ENCODE measurements at places on chromosomes 12 and 14. TPM values are rescaled to one million over a fixed set of nuclear protein-coding genes. Genes with fewer than 3 reads are reported as not detected.

NR1H4 gene
- total RNA-seq: not detected

INHBE gene
- total RNA-seq: 18.0 TPM

PNMA1 gene
- 145 TPM for total RNA-seq

RNF212B gene
- total RNA-seq: not detected

RERG gene
- total RNA-seq: not detected

GPR84 gene
- not detected for total RNA-seq

SSPN gene
- 0.91 TPM for total RNA-seq

CARMIL3 gene
- total RNA-seq: 108 TPM

- peaks cover 2% of the 10 kb centered on the region for H3K4me1 ChIP-seq
- peaks cover 4% of the 10 kb centered on the region for H3K27me3 ChIP-seq
- H3K27ac ChIP-seq: no peak overlapping the region
Observed at GRCh38 chr12:55663391-55663790, 26.7 kb downstream of the OR10P1 start.

DNA sequence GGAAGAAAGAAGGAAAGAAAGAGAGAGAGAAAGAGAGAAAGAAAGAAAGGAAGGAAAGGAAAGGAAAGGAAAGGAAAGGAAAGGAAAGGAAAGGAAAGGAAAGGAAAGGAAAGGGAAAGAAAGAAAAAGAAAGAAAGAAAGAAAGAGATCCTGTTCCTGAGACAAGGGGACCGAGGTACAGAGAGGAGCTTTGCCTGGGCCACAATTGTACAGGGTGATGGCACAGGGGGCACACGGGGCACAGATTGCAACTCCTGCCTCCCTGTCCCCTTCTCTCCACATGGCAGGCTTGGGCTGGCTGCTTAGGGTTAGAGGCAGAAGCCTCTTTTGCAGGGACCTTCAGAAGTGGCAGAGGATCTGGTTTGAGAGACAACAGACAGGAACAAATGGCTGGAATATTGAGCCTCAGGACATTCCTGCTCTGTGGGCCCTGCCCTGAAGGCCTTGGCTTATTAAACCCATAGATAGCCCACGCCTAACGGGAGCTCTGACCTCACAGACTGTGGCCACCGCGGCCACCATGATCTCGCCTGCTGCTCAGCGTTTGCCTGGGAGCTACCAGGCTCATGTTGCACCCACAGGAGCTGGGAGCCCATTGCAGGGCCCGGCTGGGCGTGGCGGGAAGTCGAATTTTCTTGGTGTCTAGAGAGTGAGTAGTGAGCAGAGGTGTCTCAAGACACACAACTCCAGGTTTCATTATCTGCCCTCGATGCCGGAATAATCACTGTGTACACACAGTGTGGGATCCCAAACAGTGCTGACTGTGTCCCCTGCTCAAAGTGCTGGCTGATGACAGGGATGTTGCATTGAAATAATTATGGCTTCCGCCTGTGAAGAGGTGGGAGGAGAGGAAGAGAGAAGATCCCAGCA is 147.9 kb upstream of the NCOR2 start:
- H3K27ac ChIP-seq: peak overlapping the region; percentile 28
- peaks cover 36% of the 10 kb centered on the region for H3K4me1 ChIP-seq

DNA sequence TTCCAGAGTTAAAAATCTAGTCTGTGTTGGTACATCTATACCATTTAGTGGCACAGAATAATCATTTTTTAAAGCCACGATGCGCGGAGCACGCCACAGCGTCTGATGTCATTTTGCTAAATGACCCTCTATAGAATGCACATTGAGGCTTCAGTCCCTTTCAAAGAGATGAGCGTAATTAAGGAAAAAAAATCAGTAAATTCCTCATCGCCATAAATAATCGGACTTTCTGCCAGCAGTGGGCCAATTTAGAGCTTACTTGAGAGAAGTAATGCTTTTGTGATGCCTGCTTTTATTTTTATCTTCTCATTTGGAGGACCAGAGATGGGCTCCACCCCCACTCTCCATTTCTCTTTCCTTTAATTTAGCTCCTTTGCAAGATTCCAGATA is 4.0 kb downstream of the ASCL1 start:
- peaks cover 39% of the 10 kb centered on the region for H3K27me3 ChIP-seq
- H3K36me3 ChIP-seq: peaks cover 10% of the 10 kb centered on the region
- no peak for DNase-seq

DNA sequence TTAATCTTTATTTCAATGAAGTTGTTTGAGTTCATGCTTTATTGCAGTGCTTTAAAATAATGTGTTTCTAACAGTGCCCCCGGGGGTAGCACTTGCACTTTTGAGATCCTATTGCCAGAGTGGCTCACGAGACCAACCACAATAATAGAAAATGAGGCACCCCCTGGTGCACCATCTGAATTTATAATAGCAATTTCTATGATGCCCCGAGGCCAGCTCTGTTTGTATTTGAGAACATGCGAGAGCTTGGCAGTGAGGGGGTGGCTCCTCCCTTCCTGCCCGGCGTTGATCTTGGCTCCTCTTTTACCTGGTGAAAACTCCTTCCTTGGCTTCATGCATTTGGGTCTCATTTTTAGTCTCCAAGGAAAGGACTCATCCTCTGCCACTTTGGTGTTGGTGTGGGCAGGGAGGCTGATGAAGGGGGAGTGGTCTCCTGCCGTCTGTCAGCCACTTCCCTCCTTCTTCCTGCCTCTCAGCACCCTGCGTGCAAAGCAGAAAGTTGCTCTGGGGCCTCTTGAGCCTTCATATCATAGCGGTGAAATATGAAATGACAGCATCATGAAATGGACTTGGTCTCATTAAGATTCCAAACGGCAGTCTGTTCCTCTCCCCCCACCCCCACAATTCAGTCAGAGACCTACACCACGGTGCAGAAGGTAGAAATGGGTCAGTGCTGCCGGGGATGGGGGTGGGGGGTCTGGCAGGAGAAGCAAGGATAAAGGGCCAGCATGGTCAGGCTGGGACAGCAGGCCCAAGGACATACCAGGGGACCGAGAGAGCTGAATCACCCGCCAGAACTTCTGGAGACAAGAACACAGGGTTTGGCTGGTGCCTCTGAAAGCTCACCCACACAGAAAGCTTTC is 17.7 kb upstream of the NRXN3 start:
- no peak overlapping the region for H3K27ac ChIP-seq
- H3K36me3 ChIP-seq: no peaks in the 10 kb centered on the region
- H3K4me3 ChIP-seq: no peak overlapping the region
- DNase-seq: no peak
- no peaks in the 10 kb centered on the region for H3K27me3 ChIP-seq

DNA sequence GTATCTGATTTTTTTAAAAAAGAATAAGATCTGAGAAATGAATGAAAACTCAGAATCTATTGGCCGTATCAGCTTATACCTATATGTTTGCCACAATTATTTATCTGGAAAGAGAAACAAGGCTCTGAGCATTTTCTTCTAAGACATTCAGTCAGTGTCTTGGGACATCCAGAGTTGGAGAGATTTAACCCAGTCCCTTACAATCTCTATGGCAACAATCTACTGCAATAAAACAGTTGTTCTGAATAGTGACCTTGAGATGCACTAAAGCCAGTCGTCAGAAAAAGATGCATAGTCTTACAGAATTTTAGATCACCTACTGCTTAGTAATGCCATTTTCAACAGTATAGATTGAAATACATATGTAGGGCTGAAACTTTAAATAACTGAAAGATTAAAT is 52.0 kb upstream of the SOCS2 start:
- DNase-seq: no peak
- peaks cover 1% of the 10 kb centered on the region for H3K4me1 ChIP-seq
- H3K36me3 ChIP-seq: no peaks in the 10 kb centered on the region
- H3K27ac ChIP-seq: no peak overlapping the region
- H3K4me3 ChIP-seq: no peak overlapping the region

GRCh38 chr14:105694961-105695360 is 168.6 kb downstream of the TMEM121 start:
- no peak for DNase-seq
- H3K27me3 ChIP-seq: peaks cover 24% of the 10 kb centered on the region
- peak overlapping the region; percentile 21 for H3K27ac ChIP-seq
- no peak overlapping the region for H3K4me3 ChIP-seq

DNA sequence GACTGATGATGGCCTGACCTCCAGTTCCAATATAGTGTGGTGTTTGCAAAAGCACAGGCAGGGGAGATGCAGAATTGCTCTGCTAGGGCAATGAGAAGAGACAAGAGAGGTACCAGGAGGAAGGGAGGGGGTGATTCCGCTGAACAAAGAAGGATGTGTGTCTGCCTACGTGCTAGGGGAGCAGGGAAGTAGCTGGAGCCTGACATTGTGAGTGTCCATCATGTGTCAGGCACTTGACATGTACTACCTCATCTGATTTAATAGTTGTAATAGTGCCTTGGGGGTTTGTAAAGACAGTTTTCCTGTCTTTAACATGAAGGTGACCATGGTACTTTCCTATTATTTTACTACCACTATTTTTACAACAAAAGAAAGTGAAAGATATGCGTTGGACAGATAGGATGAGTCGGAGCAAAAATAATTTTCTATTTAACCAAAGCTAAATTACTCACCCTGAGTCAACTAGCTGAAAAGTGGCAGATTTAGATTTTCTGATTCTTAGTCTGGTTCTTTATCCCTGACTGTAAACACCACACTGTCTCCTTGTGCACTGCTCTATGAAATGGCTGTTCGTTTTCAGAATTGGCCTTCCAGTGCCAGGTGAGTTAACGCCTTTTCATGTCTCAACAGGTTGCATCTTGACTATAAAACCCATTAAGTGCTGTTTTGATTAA is 33.7 kb upstream of the TEAD4 start:
- H3K36me3 ChIP-seq: no peaks in the 10 kb centered on the region
- no peak overlapping the region for H3K27ac ChIP-seq
- no peak overlapping the region for H3K4me3 ChIP-seq
- peaks cover 2% of the 10 kb centered on the region for H3K27me3 ChIP-seq

GRCh38 chr14:50901361-50901760 is 29.5 kb downstream of the ABHD12B start:
- no peak overlapping the region for H3K27ac ChIP-seq
- H3K4me1 ChIP-seq: no peaks in the 10 kb centered on the region
- no peak for DNase-seq
- H3K4me3 ChIP-seq: no peak overlapping the region
- H3K27me3 ChIP-seq: no peaks in the 10 kb centered on the region

DNA sequence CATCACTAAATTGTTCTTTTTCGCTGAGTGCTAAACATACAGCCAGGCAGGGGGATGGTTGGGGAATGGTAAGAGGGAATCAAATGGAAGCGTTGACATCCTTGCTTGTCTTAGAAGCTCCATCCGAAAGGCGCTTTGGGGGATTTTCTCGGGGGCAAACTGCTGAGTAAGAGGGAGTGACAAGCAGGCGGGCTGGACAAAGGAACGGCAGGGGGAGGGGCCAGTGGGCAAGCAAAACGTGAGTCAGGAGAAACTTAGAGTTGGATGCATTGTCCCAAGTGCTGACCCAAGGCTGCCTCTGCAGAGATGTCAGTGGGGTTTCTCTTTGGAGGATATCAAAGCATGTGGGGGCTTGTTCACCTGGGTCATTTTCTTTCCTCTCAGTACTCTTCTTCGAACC is 480.5 kb downstream of the VRK1 start:
- H3K36me3 ChIP-seq: no peaks in the 10 kb centered on the region
- DNase-seq: no peak
- H3K27me3 ChIP-seq: no peaks in the 10 kb centered on the region
- H3K27ac ChIP-seq: no peak overlapping the region

- peaks cover 2% of the 10 kb centered on the region for H3K27me3 ChIP-seq
- H3K36me3 ChIP-seq: no peaks in the 10 kb centered on the region
- H3K4me1 ChIP-seq: peaks cover 36% of the 10 kb centered on the region
- H3K27ac ChIP-seq: no peak overlapping the region
Observed at GRCh38 chr12:2489275-2489674, 305.5 kb upstream of the FKBP4 start.

DNA sequence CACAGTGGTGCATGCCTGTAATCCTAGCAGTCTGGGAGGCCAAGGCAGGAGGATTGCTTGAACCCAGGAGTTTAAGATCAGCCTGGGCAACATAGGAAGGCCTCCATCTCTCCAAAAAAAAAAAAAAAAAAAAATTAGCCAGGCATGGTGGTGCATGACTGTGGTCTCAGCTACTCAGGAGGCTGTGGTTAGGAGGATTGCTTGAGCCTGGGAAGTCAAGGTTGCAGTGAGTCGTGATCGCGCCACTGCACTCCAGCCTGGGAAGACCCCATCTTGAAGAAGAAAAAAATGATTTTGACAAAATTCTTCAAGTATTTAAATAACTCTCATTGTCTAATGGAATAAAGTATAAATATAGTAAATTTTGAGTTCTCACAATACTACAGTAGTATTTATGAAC is 219.2 kb upstream of the SSTR1 start:
- no peak overlapping the region for H3K27ac ChIP-seq
- peaks cover 5% of the 10 kb centered on the region for H3K27me3 ChIP-seq
- no peaks in the 10 kb centered on the region for H3K36me3 ChIP-seq
- H3K4me1 ChIP-seq: peaks cover 20% of the 10 kb centered on the region

GRCh38 chr14:28944605-28945004 is 178.0 kb downstream of the FOXG1 start:
- no peaks in the 10 kb centered on the region for H3K27me3 ChIP-seq
- H3K36me3 ChIP-seq: no peaks in the 10 kb centered on the region
- DNase-seq: no peak

DNA sequence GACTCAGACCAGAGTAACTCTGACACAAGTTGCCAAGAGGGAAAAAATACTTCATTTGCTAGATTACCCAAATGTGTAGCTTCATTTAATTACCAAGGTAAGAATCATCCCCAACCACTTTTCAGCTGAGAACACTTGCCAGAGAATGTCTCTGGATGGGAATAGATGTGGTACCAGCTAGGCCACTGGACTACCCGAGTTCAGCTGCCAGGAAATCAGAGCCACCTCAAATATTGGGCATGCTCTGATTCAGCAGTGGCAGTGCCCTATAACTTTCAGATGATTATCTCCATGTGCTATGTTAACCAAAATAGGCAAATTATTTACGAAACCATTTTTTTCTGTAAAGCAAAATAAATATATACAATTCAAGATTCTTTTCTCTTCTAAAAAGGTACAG is 80.7 kb downstream of the SLC38A1 start:
- no peaks in the 10 kb centered on the region for H3K4me1 ChIP-seq
- H3K27me3 ChIP-seq: peaks cover 9% of the 10 kb centered on the region
- no peak overlapping the region for H3K4me3 ChIP-seq
- no peak for DNase-seq

- no peak for DNase-seq
- H3K36me3 ChIP-seq: peaks cover 5% of the 10 kb centered on the region
- H3K4me3 ChIP-seq: no peak overlapping the region
- H3K27ac ChIP-seq: no peak overlapping the region
- H3K4me1 ChIP-seq: no peaks in the 10 kb centered on the region
Observed at GRCh38 chr14:23623962-23624361, 12.2 kb upstream of the DHRS2 start.

DNA sequence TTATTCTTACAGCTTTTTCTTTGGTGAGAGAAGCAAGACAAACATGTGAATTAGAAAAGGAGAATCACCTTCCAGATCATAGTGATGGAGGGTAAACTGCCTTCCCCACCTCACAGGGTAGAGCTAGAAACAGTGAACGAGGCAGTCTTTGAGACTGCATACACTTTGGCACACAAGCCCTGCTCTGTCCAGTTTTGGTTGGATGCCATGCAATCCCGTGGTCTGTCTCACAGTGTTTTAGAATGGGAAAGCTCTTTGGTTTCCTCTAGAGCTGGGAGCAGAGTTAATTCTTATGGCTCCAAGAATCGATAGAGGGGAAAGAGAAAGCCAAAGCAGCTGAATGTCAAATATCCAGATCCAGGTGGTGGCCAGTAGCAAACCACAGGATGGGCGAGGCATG is 21.9 kb downstream of the TDP1 start:
- H3K27me3 ChIP-seq: no peaks in the 10 kb centered on the region
- no peak overlapping the region for H3K27ac ChIP-seq
- H3K4me1 ChIP-seq: no peaks in the 10 kb centered on the region
- DNase-seq: no peak
- H3K36me3 ChIP-seq: no peaks in the 10 kb centered on the region

- no peak overlapping the region for H3K4me3 ChIP-seq
- H3K36me3 ChIP-seq: no peaks in the 10 kb centered on the region
- H3K27ac ChIP-seq: no peak overlapping the region
- no peaks in the 10 kb centered on the region for H3K27me3 ChIP-seq
- H3K4me1 ChIP-seq: no peaks in the 10 kb centered on the region
- no peak for DNase-seq
Observed at GRCh38 chr12:70571705-70572268, 65.4 kb downstream of the PTPRB start.

Measured in glutamatergic neuron (in vitro differentiated cells).